ENCODE measurements at places on chromosomes 16 and 17. TPM values are rescaled to one million over a fixed set of nuclear protein-coding genes. Genes with fewer than 3 reads are reported as not detected.

TBC1D3C gene
- total RNA-seq, result 13.5 TPM

ITPRIPL2 gene
- total RNA-seq, result 15.4 TPM

DNA sequence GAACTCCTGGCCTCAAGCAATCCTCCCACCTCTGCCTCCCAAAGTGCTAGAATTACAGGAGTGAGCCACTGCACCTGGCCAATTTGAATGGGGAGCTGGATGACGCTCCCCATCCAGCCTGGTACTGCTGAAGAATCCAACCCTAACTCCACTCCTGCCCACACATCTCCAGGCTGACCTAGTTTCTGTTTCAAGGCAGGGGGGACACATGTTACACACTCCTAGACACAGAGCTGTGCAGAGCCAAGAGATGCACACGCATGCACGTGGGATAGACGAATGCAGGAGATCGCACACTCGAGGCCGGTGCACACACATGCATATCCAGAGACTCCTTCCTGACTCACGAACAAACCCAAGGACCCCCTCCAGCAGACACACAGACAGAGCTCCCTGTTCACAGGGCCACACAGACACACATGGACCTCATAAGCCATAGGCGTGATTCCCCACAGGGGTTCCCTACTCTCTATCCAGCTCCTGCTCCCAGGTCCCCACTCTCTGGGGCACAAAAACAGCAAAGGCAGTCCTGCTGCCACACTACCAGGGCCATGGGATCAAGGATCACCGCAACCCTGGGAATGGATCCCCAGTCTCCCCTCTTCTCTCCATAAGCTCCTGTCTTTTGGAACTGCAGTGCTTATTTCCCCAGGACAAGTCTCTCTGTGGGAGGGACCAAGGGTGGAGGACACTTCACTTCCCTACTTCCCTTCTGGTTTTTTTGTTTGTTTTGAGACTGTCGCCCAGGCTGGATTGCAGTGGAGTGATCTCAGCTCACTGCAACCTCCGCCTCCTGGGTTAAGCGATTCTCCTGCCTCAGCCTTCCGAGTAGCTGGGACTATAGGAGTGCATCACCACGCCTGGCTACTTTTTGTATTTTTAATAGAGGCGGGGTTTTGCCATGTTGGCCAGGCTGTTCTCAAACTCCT is 14.4 kb downstream of the EPOP start:
- no peaks in the 10 kb centered on the region for H3K4me1 ChIP-seq
- H3K4me3 ChIP-seq, result no peak overlapping the region
- DNase-seq, result no peak
- no peaks in the 10 kb centered on the region for H3K36me3 ChIP-seq

GRCh38 chr17:36743130-36743529 is 141.7 kb downstream of the MRM1 start:
- no peaks in the 10 kb centered on the region for H3K36me3 ChIP-seq
- H3K4me1 ChIP-seq, result no peaks in the 10 kb centered on the region
- no peak overlapping the region for H3K4me3 ChIP-seq
- no peaks in the 10 kb centered on the region for H3K27me3 ChIP-seq

GRCh38 chr17:11598274-11599221 is at the start of gene DNAH9:
Gene DNAH9 (plus strand): TSS chr17:11598470. CDS start chr17:11598499, 29 bp downstream.
- H3K4me3 ChIP-seq, result no peak within 1 kb of the TSS
- no peaks in the 10 kb centered on the region for H3K36me3 ChIP-seq
- H3K4me1 ChIP-seq, result no peaks in the 10 kb centered on the region
- H3K27ac ChIP-seq, result no peak within 1 kb of the TSS

DNA sequence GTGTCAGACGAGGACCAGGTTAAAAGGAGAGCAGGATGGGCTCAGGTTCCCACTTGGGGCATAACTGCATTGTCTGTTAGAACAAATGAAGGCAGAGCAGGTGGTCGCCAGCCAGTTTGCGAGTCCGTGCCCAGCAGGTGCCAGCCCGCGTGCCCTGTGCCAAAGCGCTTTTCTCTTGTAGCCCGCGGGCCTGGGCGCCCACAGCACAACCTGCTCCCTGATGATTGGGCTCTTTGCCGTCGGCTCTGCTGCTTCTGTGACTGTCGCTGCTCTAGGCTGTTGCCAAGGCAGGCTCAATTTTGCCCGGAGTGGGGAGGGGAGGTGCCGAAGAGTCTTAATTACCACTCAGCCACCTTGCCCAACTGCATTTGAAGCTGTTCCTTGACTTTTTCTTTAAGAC is 21.1 kb downstream of the KNOP1 start:
- no peak overlapping the region for H3K27ac ChIP-seq
- H3K27me3 ChIP-seq, result no peaks in the 10 kb centered on the region
- no peaks in the 10 kb centered on the region for H3K4me1 ChIP-seq
- H3K4me3 ChIP-seq, result no peak overlapping the region
- DNase-seq, result no peak

DNA sequence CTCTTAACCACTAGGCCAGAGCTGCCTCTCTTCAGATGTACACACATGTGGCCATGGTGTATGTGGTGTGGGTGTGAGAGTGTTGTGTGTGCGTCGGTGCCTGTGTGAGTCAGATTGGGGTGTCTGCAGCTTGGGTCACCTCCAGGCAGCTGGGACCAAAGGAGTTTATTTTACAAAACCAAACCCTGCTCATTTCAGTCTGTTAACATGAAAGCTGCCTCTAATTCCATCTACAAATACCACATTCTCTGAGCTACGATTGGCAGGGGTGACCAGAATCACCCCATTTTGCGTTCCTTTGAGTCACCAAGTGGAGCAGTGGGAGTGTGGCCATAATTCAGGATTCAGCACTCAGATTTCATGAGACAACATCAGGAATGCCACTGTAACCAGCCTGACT is 105.3 kb downstream of the IRX5 start:
- no peaks in the 10 kb centered on the region for H3K4me1 ChIP-seq
- DNase-seq, result no peak
- H3K27ac ChIP-seq, result no peak overlapping the region
- no peaks in the 10 kb centered on the region for H3K27me3 ChIP-seq
- H3K4me3 ChIP-seq, result no peak overlapping the region

Measured in B cell (primary cell).